ENCODE measurements at places on chromosomes 1 and 21.

DNA sequence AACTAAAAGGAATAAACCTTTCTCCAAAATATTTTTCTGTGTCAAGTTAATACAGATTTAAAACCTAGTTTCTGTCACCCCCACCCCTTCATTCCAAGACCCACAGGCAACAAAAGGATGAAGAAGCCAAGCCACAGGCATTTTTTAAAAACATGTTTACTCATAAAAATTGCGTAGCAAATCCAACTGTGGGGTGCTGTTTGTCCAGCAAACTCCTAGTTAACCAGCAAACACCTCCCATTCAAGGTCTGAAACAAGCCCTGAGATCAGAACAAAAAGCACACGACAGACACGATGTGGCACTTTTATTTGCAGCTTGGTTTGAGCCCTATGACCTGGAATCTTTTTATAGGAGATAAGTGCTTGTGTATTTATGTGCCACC, 149.9 kb upstream of the CAMK1G start:
- DNase-seq: no peak

- DNase-seq: peak; percentile 85
Observed at GRCh38 chr1:31487143-31487542, 74.1 kb downstream of the SERINC2 start.

DNA sequence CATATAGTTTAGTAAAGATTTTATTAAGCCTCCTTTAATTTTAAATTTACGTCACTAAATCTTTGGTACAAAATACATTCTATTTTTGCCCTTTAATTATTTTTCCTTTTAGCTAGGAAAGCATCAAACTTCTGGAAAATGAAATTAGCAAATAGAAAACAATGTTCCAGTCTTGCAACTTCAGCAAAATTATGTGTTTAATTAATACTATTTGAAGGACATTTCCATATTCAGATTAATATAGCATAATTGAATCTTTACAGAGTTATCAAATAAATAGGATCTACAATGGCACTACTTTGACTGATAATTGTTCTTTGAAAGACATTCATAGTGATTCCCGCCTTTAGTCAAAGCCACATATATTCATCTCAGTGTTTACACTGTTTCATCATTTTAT, 904.2 kb downstream of the KCNT2 start:
- DNase-seq: no peak

GRCh38 chr1:77954521-77954920, 24.4 kb downstream of the FUBP1 start:
- DNase-seq: no peak

GRCh38 chr1:234972411-234973191, 156.0 kb downstream of the TOMM20 start:
- no peak for DNase-seq

- DNase-seq: no peak
Observed at GRCh38 chr1:226603022-226603857, 54.7 kb downstream of the STUM start.

GRCh38 chr1:97157991-97158390, 436.4 kb downstream of the PTBP2 start:
- no peak for DNase-seq

DNA sequence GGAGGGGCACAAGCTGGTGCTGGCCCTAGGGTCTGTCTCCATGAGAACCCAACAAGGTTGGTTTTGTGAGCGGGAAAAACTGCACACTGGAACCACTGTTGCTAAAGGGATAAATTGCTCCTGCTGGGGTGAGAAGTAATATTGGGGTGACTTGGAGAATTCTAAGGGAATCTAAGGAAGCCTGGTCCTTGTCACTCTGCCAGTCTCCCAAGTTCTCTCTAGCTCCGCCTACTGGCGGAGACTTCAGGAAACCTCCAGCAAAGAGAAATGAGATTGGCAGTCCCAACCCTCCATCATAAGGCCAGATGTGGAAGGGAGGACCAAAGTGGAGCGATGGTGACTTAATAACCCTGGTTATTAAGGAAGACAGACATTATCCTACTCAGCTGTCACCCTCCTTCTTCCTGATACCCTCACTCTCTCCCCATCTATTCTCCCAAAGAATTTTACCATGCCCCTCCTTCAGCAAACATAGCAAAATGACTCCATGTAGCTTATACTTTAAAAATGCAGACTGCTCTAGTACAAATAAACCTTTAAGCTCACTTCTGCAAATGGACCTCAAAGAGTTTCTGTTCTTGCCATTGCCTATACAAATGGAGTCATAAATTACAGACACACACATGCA, 2.7 kb downstream of the LCE1F start:
- peak; percentile 47 for DNase-seq

DNA sequence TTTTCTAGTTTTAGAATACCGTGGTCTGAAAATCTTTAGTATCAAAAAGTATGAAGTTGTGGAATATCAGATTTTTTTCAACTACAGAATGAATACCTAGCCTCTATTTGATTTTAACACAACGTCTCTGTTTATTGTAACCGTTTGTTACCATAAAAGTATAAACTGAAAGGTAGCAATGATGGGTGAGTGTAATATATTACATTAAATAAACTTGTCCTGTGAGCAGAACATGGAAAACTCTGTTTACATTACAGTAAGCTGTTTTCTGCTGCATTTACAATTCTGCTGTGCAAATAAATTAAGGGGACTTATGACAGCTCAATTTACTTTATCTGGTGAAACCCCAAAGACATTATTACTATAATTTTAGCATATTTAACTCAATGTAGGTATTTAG, 62.5 kb downstream of the CHRM3 start:
- no peak for DNase-seq

- no peak for DNase-seq
Observed at GRCh38 chr1:97352936-97353382, 567.9 kb downstream of the DPYD start.

DNA sequence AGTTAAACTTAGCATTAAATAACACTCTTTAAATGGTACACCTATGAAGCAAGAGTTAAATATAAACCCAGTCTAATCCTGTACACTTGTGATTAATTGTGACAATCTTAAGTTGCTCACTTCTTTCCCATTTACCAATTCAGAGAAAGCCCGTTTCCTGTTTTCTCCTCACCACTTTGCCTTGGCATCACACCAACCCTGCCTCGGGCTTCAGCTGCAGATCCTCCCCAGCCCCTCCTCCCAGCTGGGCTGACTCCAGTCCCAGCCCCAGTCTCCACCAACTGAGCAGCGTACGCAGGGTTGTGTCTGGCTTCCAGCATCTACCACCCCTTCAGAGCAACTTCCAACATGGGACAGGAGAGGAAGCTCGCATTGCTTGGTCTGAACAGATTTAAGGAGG, 4.1 kb downstream of the PYCR2 start:
- DNase-seq: no peak

GRCh38 chr1:181119093-181119989, 30.8 kb downstream of the IER5 start:
- no peak for DNase-seq

DNA sequence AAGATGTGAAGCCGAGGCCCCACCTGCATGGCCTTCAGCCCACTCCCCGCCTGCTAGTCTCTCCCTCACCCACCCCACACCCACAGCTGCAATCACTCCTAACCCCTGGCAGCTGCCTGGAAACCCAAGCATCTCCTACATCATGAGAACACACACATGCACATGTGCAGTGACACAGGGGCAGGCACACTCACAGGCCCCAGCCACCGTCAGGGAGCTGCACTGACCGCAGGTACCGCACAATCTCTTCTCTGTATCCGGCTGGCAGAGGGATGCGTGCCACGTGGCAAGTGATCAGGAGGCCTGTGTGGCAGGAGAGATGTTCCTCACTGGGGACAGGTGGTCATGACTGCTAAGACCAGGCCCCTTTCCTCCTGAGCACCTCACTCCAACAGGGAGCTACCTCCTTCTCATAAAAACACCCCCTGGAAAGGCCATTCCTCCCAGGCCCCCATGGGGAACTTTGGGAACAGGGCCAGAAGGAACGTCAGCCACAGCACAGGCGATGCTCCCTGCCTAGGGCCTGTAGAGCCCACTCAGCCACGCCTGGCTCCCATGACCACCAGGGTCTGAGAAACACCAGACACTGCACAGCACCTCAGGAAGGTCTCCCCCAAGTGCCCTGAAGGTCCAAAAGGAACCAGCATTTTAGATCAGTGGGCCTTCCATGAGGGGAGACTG, 6.0 kb downstream of the LSS start:
- DNase-seq: no peak

- no peak for DNase-seq
Observed at GRCh38 chr1:66000033-66000637, 207.4 kb downstream of the PDE4B start.

DNA sequence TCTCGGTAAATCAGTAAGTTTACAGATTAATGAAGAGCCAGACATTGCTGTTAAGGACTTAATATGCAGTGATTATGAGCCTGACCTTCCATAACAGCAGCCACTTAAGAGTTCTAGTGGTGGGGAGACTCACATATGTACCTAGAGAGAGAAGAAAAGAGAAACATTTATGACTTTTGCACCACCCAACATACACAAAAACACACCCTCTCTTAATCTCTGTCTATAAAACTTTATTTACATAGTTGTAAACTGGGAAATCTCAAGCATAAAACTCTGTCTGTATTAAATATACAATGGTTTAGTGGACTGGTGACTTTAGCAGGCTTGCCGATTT, 347.4 kb upstream of the ADGRL2 start:
- no peak for DNase-seq

DNA sequence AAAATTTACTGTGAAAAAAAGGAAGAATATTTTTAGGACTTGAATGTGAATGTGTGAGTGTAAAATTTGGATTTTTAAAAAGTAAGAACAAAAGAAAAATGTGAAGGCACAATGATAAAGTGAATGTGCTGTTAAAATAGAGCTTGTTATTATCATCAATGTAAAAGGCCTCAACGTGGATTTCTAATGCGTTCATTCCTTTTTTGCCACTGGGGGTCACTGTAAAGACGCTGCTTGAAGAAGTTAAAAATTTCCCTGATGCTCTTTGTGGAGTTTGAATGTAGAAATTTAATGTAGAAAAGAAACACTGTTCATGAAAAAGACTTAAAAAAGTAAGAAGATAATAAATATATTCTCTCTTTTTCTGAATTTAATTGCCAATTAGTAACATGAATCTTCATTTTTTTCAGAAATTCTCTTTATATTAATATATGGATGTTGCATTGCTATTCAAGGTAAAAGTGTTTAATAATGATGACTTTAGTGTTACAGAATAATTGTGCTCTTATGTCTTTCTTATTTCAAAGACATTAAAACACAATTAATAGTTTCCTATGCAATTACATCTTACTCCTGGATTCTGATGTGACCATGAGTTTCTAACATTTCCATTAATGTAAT, 161.5 kb downstream of the DNM3 start:
- peak; percentile 84 for DNase-seq

DNA sequence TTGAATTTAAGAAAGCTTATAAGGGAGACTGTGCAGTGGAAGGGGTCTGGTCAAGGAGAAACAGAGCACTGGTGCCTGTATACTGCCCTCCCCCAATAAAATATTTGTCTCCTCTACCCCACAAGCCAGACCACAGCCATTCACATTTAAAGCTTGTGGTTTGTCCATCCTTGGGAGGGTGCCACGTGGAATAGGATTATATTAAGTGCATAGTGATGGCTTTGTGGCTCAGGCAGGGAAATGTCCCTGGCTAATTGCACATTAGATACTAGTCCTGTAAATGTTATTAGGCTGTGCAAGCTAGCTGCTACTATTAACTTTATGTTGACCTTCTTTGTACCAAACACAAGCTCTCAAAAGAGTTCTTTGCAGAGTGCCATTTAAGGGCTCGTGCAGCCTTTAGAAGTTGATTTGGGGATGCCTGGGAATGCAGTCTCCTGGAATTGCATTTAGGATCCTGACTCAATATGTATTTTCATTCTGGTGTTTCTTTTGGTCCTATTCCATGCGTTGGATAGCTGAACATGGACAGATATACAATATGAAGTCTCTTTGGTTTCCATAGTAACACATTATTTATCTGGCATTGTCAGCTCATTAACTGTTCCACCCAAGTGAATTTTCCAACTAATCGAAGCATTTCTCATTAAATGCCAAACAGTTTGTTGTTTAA, 210.6 kb downstream of the ROR1 start:
- no peak for DNase-seq

GRCh38 chr1:170471398-170472053, 60.4 kb upstream of the GORAB start:
- DNase-seq: no peak

GRCh38 chr1:174839211-174839610, 160.5 kb upstream of the CACYBP start:
- DNase-seq: no peak

GRCh38 chr1:41805771-41806471, 112.8 kb downstream of the HIVEP3 start:
- DNase-seq: no peak

- no peak for DNase-seq
Observed at GRCh38 chr1:212686591-212686990, 13.0 kb downstream of the BATF3 start.

DNA sequence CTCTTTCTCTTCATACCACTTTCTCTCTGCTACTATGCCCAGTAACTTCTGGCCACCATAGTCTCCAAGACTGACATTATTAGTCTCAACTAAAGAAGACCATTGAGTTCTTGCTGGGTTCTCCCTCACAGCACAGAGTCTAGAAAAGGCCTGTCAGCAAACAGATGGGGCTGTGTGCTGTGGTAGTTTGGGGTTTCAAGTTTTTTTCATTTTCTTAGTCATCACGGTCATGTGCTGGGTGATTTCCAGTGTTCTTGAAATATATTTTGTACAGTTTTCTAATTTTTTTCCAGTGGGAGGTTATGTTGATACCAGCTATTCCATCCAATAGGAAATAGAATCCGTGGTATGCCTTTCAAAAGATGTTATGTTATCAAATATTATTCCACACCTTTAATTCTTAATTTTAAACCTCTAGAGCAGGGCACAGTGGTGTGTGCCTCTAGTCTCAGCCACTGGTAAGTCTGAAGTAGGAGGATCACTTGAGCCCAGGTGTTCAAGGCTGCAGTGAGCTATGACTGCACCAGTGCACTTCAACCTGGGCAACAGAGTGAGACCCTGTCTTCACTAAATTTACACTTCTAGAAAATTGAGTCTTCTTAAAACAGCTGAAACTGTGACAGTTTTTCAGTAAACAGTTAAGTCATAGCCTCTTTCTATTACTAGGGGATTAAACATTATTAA, 8.3 kb downstream of the CFHR2 start:
- DNase-seq: no peak

GRCh38 chr1:77594366-77595112, 87.9 kb downstream of the ZZZ3 start:
- no peak for DNase-seq

DNA sequence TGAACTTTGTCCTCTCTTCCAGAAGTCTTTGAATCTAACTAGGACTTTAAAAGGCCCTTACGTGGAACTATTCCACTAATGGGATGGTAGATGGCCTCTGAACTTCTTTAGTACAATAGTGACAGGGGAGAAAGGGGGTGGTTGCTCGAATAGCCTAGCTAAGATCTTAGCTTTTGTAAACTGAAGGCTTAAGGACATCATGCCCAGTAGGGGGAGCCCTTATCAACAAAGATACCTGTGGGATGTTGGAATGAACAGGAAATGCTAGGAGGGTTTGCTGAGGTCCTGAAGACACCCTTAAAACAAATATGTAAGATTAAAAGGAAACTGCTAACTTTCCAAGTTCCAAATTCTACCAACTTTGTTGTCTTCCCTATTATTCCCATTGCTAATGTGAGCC, 33.2 kb downstream of the NHLH2 start:
- DNase-seq: peak; percentile 86
